ENCODE measurements at places on chromosomes 2 and 18.

DNA sequence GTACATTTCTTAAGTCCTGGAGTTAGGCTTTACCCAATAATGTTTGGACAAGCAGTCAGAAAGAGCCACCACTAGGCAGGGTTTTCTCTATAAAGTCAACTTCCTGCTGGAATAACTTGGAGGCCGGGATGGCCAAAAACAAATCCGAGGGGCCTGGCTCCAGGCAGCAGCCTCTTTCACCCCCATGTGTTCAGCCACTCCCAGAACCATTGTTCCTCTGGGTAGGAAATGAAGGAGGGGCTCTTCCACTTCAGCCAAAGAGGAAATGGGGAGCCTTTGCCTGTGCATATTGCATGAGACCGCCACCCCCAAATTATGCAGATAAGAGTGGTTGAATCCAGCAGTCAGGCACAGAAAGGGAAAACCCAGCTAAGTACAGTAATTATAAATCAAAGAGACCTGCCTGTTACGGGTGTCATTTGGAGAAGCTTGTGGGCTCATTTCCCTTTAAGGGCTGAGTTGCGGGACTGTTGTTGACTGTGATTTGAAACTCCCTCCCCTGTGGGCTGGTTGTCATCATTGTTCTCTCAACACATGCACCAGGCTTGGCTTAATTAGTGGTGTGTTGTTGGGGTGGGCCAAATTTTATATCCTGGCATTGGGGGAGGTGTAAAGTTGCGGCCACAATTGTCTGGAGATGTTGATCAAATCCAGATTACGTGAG is 212.8 kb upstream of the SOX11 start:
- no peak for DNase-seq

- DNase-seq, result no peak
Measured at GRCh38 chr2:207055257-207055656, 110.5 kb downstream of the KLF7 start.

DNA sequence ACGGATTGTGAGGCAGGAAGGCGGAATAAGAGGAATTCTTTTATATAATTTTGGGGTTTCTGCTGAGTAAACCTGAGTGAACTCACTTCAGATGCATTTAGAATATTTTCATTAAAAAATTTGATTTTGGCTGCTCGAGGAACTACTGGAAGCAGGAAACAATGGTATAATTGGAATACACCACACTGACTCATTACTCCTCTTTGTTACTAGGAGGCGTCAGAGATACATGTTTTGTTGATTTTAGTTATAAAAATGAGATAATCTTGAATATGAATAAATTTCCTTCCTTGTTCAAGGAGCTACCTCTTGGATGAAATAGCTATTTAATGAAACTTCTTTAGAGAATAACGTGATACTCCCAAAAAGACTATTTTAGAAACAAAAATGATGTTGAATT is 97.4 kb downstream of the ANKRD36 start:
- DNase-seq, result no peak

- DNase-seq, result no peak
Measured at GRCh38 chr2:41720331-41721251, 327.2 kb upstream of the PKDCC start.

- DNase-seq, result no peak
Measured at GRCh38 chr2:136527560-136527959, 237.8 kb upstream of the THSD7B start.

GRCh38 chr2:75012080-75012479 is 53.6 kb downstream of the POLE4 start:
- DNase-seq, result no peak

DNA sequence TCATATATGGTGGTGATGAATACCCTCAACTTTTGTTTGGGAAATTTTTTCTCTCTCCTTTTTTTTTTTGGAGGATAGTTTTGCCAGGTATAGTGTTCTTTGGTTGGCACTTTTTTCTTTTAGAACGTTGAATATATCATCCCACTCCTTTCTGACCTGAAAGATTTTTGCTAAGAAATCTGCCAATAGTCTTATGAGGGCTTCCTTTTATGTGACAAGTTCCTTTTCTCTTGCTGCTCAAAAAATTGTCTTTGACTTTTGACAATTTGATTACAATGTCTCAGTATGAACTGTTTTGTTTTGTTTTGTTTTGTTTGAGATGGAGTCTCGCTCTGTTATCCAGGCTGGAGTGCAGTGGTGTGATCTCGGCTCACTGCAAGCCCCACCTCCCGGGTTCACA is 21.5 kb downstream of the GNAL start:
- DNase-seq, result no peak

DNA sequence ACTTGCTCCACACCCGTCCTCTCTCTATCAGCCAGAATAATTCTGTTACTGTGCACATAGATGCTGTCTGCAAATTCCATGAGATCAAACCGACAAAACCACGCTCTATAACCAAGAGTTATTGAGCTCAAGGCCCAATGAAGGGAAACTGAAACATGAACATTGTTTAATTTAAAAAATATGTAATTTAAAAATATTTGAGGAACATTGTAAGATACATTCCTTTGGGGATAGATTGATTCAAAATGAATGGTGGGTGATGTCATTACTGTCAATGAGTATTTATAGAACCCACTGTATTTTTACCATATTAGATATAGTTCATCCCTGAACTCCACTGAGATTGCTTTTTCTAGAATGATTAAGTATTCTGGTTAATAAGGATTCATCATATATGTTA is 50.4 kb downstream of the NCKAP5 start:
- no peak for DNase-seq

DNA sequence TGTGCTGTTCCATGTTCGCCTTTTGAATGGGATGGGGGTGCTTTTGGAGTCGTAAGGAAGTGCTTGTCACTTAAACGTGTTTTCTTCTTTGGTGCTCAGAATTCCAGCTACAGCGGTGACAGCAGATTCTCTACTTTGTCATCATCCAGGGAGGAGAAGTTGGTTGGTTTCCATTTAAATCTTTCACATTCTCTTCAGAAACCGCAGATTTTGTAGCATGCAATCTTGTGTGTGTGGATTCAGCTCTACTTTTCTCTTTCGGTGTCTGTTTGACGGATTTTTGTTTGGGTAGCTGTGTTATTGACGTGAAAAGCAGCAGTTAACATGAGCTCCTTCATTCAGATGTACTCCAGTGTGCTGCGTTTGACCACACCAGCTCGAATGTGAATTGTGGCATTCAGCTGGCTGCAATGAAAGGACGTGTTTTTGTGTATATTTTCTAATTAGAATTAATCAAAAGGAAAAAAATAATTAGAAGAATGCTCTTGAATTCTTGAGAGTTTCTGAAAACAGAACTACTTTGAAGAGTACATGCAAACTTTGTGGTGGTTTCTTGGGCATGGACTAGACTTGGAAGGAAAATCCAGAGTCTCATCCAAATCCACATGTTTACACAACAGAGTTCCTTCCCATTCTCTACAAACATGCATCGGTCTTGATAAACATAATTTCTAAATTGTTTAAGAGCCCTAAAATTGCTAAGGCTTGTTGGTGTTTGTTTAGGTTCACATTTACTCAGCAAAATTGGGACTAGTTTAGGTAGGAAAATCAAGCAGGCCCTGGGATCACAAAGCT is 68.7 kb upstream of the RBM44 start:
- no peak for DNase-seq

DNA sequence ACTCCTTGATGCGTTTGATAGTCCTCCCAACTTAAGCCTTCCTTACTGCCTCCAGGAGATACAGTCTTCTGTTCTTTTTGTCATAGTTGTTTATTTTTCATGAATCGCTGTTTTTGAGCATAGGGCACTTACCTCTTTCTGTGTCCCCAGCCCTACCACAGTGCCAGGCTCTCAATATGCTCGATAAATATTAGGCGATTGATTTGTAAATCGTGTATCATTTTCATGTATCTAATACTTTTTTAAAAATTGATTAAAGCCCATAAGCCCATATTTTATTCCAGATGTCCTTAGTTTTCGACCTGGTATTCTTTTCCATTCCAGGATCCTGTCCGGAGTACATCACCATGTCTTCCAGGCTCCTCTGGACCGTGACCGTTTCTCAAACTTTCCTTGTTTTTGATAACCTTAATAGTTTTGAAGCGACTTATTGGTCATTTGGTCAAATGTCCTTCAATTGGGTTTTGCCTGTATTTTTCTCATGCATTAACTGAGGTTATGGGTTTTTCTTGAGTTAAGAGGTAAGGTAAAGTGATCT is 444 bp upstream of the MMADHC start:
- no peak for DNase-seq

DNA sequence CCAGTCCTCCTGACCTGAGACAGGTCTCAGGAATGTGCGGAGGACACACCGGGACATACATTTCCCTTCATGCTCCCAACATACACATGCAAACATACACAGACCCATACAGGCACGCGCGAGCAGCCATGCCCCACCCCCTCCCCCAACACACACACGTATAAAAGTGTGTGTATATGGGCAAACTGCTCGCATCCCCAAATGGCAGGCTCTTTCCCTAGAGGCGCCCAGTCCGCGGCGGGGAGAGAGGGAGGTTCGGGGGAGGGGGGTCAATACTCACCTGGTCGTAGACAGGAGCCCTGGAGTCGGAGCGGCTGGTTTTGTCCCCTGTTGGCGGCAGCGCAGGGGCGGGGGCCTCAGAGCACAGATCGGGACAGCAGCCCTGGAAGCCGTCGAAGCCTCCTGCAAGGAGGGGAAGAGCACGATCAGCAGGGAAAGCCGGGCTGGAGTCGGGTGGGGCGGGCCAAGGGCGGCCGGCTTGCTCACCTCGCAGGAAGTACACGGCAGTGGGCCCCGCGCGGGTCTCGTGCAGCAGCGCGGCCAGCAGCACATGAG is 682 bp downstream of the DUSP2 start:
- peak; percentile 29 for DNase-seq

GRCh38 chr18:76685402-76685801 is 137.0 kb upstream of the ZNF236 start:
- DNase-seq, result no peak

DNA sequence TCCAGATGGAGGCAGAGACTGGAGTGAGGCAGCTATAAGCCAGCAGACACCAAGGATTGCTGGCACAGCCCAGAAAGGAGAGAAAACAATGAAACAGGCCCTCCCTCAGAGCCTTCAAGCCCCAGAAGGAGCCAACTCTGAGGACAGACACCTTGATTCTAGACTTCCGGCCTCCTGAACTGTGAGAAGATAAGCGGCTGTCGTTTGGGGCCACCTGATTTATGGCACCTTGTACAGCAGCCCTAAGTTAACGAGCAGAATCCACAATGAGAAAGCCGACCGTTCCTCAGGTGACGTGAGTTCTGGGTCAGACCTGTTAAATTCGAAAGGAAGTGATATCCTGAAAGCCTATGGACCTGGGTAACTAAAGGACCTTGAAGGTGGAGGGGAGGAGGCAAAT is 7.3 kb upstream of the CNDP2 start:
- DNase-seq, result no peak
